ENCODE measurements at places on chromosomes 13 and 19. TPM values are rescaled to one million over a fixed set of nuclear protein-coding genes. Genes with fewer than 3 reads are reported as not detected.

ZNF229 gene
- 9.5 TPM for total RNA-seq

MTRF1 gene
- total RNA-seq = 11.6 TPM

PEAK3 gene
- total RNA-seq = not detected

GPATCH1 gene
- 6.1 TPM for total RNA-seq

SLC44A2 gene
- 91.6 TPM for total RNA-seq

FAM216B gene
- not detected for total RNA-seq

ALOX5AP gene
- total RNA-seq = 2.9 TPM

SLC25A42 gene
- total RNA-seq = 7.9 TPM

DNA sequence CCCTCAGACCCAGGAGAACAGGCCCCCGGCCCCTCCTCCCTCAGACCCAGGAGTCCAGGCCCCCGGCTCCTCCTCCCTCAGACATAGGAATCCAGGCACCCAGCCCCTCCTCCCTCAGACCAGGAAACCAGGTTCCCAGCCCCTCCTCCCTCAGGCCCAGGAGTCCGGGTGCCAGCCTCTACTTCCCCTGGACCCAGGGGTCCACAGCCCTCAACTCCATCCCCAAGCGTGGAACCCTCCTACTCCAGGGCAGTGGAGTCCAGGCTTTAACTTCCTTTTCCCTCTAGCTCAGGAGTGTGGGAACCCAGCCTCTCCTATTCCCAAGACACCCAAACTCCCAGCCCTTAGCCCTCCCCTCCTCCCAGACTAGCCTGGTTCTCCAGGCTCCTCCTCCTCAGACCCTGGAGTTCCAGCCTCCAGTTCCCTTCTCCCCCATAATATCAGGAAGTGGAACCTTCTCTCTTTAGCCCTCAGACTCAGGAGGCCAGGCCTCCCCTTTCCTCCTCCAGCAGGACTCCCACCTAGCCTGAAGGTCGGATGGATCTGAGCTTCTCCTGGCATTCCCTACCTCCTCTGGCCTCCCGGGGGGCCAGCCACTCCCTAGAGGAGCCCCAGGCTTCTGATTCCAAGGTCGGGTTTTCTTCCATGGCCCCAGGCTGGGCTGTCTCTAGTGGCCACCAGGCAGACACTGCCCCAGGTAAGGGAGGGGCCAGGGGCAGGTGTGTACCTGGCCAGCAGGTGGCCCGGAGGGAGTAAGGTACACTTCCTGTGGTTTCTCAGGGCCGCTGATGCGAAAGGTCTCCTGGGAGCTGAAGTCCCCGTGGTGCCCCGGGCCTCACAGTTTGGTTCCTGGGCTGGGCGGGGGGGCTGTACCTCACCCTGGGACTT, at the start of gene TMC4:
TSS of gene TMC4 (minus strand) at position 690 of the 888 bp plus-strand sequence. CDS start at position 647, 43 bp downstream.
- no peak for DNase-seq
- H3K4me1 ChIP-seq = no peaks in the 10 kb centered on the region
- no peaks in the 10 kb centered on the region for H3K27me3 ChIP-seq
- H3K4me3 ChIP-seq = no peak within 1 kb of the TSS
- H3K27ac ChIP-seq = no peak within 1 kb of the TSS

DNA sequence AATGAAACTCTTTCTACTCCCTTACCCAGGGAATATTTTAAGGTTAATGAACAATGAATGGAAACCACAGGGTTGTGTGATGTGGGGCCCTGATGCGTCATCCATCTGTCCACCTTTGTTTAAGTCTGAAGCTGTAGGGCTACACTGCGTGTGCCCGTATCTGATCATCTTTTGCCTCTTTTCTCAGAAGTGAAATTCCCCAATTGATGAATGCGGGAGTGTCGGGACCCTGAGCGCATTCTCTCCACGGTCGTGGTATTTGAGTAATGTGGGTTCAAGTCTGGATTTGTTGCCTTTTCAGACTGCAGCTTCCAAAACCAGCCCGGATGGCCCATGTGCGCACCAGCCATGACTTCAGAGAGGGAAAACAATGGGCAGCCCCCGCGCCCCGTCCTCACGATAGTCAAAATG, 112.3 kb downstream of the COL4A2 start:
- peaks cover 44% of the 10 kb centered on the region for H3K4me1 ChIP-seq
- no peak overlapping the region for H3K4me3 ChIP-seq
- H3K27ac ChIP-seq = peak overlapping the region; percentile 78

GRCh38 chr19:16143399-16144215, at the start of gene HSH2D:
Gene HSH2D (plus strand): TSS chr19:16143685. CDS start chr19:16148751, 5,066 bp downstream.
- H3K4me1 ChIP-seq = no peaks in the 10 kb centered on the region
- no peaks in the 10 kb centered on the region for H3K36me3 ChIP-seq
- no peak within 1 kb of the TSS for H3K4me3 ChIP-seq
- DNase-seq = no peak
- H3K27ac ChIP-seq = no peak within 1 kb of the TSS

GRCh38 chr13:24122569-24122968, 38.0 kb upstream of the SPATA13 start:
- no peak for DNase-seq
- peaks cover 7% of the 10 kb centered on the region for H3K27me3 ChIP-seq
- H3K4me1 ChIP-seq = no peaks in the 10 kb centered on the region
- no peak overlapping the region for H3K27ac ChIP-seq
- H3K4me3 ChIP-seq = no peak overlapping the region
- H3K36me3 ChIP-seq = no peaks in the 10 kb centered on the region

GRCh38 chr13:31431722-31432137, 232.0 kb downstream of the B3GLCT start:
- H3K27ac ChIP-seq = no peak overlapping the region
- H3K4me1 ChIP-seq = no peaks in the 10 kb centered on the region
- no peaks in the 10 kb centered on the region for H3K36me3 ChIP-seq
- H3K27me3 ChIP-seq = peaks cover 4% of the 10 kb centered on the region

DNA sequence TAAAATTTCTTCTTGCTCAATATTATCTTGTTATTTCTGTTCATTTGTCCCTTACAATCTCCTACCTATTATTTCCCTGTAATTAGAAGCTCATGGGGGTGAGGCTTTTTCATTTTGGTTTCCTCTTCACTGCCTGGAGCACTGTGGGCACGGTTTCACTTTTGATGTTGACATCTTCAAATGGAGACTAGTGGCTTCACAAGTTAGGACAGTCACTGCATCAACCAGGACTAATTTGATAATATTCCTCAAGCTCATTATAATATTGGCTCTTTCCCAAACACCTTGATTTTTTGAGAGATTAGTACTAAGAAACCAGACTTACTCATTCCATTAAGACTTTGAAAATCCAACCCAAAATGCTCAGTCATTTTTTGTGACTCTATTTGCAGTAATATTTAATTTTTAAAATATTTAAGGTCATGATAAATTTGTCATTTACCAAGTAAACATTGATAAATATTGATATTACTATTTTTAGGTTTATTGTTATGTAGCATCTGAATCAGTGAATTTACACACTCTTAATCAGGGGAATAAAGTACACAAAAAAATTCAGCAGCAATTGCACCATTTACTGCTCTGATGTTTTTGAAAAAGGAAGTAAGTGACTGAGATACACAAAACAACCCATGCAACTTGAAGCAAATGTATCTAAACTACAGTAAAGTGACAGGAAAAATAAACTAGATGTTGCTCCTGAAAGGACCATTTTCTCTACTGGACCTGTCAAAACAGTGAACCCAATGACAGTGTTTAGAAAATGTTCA, 28.8 kb upstream of the RCBTB2 start:
- H3K27ac ChIP-seq = no peak overlapping the region
- H3K4me1 ChIP-seq = peaks cover 4% of the 10 kb centered on the region
- H3K36me3 ChIP-seq = no peaks in the 10 kb centered on the region
- DNase-seq = no peak

- no peak overlapping the region for H3K27ac ChIP-seq
- H3K36me3 ChIP-seq = no peaks in the 10 kb centered on the region
- H3K27me3 ChIP-seq = peaks cover 12% of the 10 kb centered on the region
- DNase-seq = peak; percentile 25
- peaks cover 2% of the 10 kb centered on the region for H3K4me1 ChIP-seq
These were observed 5.7 kb downstream of the ATP4A start for GRCh38 chr19:35557539-35558399.

DNA sequence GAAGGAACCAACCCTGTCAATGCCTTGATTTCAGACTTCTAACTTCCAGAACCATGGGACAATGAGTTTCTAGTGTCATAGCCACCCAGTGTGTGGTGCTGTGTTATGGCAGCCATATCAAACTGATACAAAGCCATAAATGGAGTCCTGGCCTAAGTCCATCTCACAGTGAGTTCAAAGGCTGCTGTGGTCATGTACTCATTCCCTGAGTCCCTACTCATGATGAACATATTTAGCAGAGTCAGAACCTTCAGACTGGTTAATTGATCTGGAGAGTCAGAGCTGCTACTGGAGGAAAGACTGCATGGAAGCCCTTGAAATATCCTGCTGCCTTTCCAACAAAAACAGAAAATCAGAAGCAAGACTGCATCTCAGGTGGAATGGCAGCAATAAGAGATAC, 39.2 kb upstream of the CSNK1A1L start:
- peak; percentile 86 for DNase-seq
- no peak overlapping the region for H3K4me3 ChIP-seq
- H3K27me3 ChIP-seq = no peaks in the 10 kb centered on the region
- H3K36me3 ChIP-seq = no peaks in the 10 kb centered on the region

DNA sequence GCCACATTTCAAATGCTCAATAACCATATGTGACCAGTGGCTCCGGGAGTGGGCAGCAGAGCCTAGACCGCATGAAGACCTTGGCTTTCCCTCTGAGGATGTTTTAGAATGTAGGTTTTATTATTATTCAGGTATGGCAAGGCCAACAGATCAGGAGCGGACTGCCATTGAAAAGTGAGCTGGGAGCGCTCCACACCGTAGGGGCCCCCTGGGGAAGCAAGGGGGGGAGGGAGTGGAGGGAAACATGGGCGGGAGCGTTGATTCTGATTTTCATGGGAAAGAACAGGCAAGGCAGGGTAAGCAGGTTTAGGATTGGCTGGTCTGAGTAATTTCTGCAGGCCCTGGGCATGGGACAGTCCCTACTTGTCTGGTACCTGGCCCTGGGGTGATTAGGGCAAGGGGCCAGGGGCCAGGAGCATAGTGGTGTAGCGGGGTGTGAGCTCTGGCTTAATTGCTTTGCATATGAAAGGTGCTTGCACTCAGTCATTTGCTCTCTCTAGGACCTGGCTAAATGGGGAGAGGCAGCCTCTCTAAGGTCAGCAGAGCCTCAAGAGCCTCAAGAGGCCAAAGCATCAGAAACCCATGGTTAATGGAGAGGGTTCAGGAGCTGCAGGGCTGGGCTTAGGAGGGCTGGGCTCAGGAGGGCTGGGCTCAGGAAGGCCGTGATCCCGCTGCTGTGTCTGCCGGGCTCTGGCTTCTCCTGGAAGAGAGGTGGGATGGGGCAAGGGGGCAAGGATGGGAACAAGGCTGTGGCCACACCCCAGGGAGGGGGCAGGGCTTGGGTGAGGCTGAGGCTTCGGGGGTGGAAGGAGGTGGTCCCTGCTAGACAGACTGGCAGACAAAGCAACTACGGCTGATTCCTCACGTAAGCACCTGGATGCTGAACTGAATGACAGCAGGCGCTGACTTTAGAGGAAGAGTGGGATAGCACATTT, 82.0 kb upstream of the WASF3 start:
- H3K27me3 ChIP-seq = no peaks in the 10 kb centered on the region
- no peak for DNase-seq
- peak overlapping the region; percentile 74 for H3K27ac ChIP-seq
- peaks cover 21% of the 10 kb centered on the region for H3K4me1 ChIP-seq
- peak overlapping the region; percentile 38 for H3K4me3 ChIP-seq

DNA sequence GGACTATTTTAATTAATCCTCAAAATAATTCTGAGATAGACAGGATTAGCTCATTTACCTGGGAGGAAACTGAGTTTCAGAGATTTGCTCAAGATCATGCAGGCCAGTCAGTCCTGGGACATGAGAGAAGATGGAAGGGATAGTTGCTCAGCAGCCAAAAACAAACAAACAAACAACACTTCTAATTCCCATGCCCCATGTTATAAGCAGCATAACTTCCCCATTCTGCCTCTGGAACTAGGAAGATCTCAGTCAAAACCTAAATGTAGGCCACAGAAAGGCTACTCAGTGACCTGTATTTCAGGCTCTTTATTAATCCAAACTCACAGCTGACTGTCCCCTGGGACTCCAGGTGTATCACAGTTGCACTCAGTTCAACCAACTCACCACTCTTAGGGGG, 489.2 kb upstream of the NBEA start:
- no peaks in the 10 kb centered on the region for H3K4me1 ChIP-seq
- H3K27ac ChIP-seq = no peak overlapping the region
- H3K4me3 ChIP-seq = no peak overlapping the region
- no peak for DNase-seq

- no peaks in the 10 kb centered on the region for H3K36me3 ChIP-seq
- DNase-seq = no peak
- no peak overlapping the region for H3K27ac ChIP-seq
- no peak overlapping the region for H3K4me3 ChIP-seq
- peaks cover 8% of the 10 kb centered on the region for H3K4me1 ChIP-seq
These were observed 68.6 kb downstream of the EFNB2 start for GRCh38 chr13:106466691-106467426.
